ENCODE measurements at places on chromosomes 3 and 15. TPM values are rescaled to one million over a fixed set of nuclear protein-coding genes. Genes with fewer than 3 reads are reported as not detected.

GRCh38 chr3:18559331-18559842, 134.2 kb upstream of the SATB1 start:
- DNase-seq: no peak

- DNase-seq: no peak
Measured at GRCh38 chr3:126982126-126982470, 817 bp upstream of the PLXNA1 start.

DNA sequence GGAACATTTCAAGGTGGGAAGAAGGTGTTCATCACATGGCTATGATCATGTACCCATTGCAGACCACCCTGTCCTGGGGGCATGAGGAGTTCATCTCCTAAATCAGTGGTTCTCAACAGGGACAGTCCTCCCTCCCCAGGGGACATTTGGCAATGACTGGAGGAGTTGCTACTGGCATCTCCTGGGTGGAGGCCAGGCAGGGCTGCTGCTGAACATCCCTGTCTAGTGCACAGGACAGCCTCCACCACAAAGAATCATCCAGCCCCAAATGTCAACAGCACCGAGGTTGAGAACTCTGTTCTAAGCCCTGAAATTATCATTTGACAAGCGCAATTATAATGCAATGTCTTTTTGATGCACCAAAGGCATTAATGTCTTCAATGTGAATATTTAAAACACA, 4.4 kb upstream of the DNAJB8 start:
- DNase-seq: no peak

DNA sequence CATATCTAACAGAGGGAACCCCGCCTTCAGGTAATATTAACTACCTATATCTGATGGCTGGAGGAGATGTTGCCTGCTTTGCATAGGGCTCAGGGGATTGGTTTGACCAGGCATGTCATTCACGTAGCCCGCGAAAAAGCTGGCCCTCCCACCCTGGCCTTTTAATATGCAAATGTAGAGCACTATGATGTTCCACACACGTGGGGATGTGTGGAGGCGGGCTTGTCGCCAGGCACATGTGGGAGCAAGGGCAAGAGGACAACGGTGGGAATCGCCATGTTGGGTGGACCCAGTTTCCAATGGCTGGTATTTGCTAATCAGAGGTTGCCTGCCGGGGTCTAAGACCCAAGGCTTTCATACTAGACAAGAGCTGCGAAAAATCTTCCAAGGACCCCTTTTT, 469.8 kb downstream of the ZPLD1 start:
- no peak for DNase-seq

DNA sequence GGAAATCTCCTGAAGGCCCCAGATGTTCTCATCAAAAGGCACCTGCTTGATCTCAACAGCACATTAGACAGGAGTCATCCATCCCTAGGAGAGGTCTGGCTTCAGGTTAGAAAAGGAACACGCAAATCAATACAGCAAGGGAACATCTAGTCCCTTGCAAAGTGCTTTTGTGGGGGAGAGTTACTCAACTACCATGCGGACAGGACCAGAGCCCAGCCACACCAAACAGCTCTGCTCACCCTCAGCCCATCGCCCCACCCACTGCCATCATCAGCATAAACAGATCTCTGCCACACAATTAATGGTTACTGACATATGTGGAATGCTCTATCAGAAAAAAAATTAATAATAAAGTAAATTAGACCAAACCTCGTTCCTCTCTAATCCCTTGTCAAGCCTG, 85.6 kb downstream of the MYLK start:
- DNase-seq: no peak

GRCh38 chr3:12399226-12399625, 85.1 kb upstream of the TSEN2 start:
- no peak for DNase-seq

- no peak for DNase-seq
Measured at GRCh38 chr15:50790778-50791453, 25.4 kb upstream of the SPPL2A start.

DNA sequence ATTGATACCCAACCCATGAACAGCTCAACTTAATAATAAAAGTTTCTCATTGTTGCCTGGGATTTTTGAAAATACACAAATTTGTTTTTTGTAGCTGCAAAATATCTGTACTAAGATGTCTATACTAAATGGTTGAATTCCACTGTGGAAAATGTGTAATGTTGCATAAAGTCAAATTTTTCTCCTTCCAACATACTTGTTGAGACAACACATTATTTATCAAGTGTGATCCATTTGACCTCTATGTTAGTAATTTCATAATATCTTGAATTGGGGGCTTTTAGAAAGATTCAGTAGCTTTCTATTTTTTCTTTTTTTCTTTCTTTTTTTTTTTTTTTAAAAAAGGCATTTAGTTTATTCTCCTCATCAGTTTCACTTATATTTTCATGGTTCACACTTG, 88.0 kb downstream of the KCNMB2 start:
- no peak for DNase-seq

Gene CLDN18
- not detected for total RNA-seq

Gene TGM5
- total RNA-seq: 1.2 TPM

Gene PPP1R2
- 41.9 TPM for total RNA-seq

Gene SAXO2
- 3.6 TPM for total RNA-seq

Gene ARHGAP11A
- total RNA-seq: 11.1 TPM

Gene LRRC31
- not detected for total RNA-seq

Measured in heart left ventricle (tissue), 16 donors.